ENCODE measurements at places on chromosomes 5 and 9. TPM values are rescaled to one million over a fixed set of nuclear protein-coding genes. Genes with fewer than 3 reads are reported as not detected.

Gene FBN2
- 16.3 TPM for total RNA-seq

Gene FGD3
- total RNA-seq: 12.0 TPM

Gene FOXD4L5
- 0.29 TPM for total RNA-seq

Gene KCNIP1
- total RNA-seq: 18.2 TPM

Gene IFNB1
- total RNA-seq: not detected

Gene WASHC1
- 26.1 TPM for total RNA-seq

Gene FOXD4L3
- 0.36 TPM for total RNA-seq

Gene WDR38
- not detected for total RNA-seq

Gene TMOD1
- 10.1 TPM for total RNA-seq

Gene ANKDD1B
- 2.8 TPM for total RNA-seq

Gene GARIN3
- total RNA-seq: not detected

All from progenitor cell of endocrine pancreas (in vitro differentiated cells).